ENCODE measurements at places on chromosomes 6 and 20. TPM values are rescaled to one million over a fixed set of nuclear protein-coding genes. Genes with fewer than 3 reads are reported as not detected.

VPS16 gene
- 44.5 TPM for polyA plus RNA-seq

CYP24A1 gene
- not detected for polyA plus RNA-seq

- DNase-seq: no peak
These were observed 2.0 kb downstream of the NAA20 start for GRCh38 chr20:20019123-20019522.

- peak; percentile 77 for DNase-seq
These were observed 78.0 kb upstream of the AFDN start for GRCh38 chr6:167748458-167749379.

DNA sequence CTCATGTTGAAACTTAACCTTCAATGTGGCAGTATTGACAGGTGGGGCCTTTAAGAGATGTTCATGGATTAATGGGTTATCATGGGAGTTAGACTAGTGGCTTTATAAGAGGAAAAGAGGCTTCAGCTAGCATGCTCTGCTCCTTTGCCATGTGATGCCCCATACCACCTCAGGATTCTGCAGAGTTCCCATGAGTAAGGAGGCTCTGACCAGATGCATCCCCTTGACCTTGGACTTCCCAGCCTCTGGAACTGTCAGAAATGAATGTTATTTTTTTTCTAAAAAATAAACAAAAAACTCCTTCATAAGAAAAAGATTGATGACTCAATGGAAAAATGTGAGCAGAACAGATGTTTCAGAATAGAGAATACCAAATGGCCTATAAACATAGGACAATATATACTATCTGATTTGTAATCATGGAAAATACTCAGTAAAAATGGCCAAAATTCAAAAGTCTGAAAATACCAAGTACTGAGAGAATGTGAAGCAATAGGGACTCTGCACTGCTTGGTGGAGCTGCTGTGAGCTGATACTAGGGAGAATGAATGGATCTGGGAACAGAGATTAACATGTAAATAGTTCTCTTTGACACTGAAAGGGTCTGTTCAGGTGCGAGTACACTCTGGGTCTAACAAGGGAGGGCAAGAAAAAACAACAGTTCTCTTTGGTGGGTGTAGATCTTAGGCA lies 7.4 kb upstream of the TRIM39 start:
- no peak for DNase-seq

All from spleen (tissue), 13 donors.